NCI-H2081 (cell line): ENCODE measurements at places on chromosomes 2 and 18.

- no peak for DNase-seq
These were observed 123.8 kb downstream of the SPTBN1 start for GRCh38 chr2:54579682-54580620.

- DNase-seq = no peak
These were observed 161.1 kb downstream of the GFPT1 start for GRCh38 chr2:69225933-69226332.

GRCh38 chr2:238682536-238682935 lies 165.3 kb upstream of the TWIST2 start:
- DNase-seq = no peak

DNA sequence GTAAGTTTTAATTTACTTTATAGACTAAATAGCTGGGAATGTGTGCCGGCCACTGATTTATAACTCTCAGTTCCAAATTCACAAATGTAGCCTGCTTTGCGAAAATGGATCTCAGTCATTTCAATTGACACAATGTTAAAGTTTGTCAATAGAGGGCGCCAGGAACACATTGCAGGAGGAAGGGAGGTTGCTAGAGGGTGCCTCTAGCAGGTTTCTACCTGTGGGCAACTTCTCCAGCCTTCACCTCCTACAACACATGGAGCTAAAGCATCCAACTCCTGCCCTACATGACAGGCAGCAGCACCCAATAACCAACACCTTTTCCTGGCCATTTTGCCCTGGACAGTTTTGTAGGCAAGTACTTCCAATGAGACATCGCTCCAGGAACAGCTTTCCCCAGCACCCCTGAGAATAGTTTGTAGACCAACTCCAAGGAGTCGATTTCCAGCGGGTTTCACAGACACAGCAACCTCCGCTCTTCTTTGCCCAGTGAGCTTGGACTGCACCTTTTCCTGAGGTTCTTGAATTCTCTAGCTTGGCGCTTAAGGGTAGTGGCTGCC lies 784.8 kb upstream of the CDH2 start:
- DNase-seq = peak; percentile 56

DNA sequence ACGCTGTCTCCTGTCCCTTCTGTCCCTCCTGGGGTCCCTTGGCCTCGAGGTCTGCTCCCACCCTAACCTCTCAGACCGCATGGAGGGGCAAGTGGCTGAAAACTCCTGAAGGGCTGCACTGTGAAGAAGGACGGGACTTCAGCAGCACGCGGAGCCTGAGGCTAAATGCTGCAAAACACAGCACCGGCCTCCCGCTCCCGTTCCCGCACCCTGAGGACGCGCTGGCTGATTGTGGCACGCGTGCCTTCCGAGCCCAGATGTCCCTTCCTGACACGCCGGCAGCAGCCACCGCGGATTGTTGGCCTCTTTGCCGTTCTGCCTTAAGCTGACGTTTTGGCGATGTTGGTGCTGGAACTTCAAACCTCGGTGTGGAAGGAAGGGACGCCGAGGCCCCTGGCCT lies 125.9 kb upstream of the CTDP1 start:
- DNase-seq = no peak

DNA sequence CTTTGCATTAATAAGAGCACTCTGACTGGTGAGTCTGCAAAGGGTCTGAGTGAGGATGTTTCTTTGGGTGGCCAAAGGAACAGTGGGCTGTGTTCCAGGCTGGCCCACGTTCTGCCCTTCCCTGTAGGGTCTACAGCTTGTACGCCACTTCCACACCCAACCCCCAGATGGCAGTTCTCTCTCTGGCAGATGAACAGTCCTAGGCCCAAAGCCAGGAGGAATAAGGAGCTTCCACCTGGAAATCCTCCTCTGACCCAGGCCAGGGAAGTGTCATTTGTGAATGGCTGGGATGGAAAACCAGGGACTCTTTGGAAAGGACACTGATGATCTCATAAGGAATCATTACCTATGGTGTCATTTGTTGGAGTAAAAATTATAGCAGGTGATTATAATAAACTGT lies 6.6 kb downstream of the OTOF start:
- peak; percentile 19 for DNase-seq

- no peak for DNase-seq
These were observed 76.6 kb upstream of the DDX18 start for GRCh38 chr2:117737846-117738245.

- no peak for DNase-seq
These were observed 38.5 kb upstream of the PDCL3 start for GRCh38 chr2:100524331-100524730.

DNA sequence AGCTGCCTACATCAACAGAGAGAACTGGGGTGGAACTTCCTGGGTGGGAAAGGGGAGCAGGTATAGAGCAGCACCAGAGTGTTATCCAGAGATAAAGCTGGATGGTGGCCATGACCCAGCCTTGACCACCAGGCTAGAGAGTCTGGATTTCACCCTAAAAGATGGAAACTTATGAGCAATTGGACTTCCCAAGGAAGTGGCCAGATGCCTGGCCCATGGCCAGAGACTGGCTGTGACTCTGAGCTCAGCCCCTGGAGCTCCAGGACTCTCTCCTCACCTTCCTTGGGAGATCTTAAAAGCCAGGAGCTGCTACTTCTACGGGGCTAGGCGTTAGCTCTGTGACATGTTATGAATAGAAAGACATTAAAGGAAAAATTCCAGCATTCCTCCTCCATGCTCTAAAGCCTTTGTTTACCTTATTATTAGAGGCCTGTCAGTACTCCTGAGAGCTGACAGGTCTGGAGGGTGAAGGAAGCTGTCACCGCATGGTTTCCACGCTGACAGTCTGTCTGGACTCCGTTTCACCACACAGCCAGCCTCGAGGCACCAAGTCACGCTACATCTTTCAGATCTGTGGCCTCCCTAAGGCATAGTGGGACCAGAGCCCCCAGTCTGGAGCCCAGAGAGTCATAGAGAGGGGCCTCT lies 260.0 kb upstream of the SIX2 start:
- DNase-seq = no peak

DNA sequence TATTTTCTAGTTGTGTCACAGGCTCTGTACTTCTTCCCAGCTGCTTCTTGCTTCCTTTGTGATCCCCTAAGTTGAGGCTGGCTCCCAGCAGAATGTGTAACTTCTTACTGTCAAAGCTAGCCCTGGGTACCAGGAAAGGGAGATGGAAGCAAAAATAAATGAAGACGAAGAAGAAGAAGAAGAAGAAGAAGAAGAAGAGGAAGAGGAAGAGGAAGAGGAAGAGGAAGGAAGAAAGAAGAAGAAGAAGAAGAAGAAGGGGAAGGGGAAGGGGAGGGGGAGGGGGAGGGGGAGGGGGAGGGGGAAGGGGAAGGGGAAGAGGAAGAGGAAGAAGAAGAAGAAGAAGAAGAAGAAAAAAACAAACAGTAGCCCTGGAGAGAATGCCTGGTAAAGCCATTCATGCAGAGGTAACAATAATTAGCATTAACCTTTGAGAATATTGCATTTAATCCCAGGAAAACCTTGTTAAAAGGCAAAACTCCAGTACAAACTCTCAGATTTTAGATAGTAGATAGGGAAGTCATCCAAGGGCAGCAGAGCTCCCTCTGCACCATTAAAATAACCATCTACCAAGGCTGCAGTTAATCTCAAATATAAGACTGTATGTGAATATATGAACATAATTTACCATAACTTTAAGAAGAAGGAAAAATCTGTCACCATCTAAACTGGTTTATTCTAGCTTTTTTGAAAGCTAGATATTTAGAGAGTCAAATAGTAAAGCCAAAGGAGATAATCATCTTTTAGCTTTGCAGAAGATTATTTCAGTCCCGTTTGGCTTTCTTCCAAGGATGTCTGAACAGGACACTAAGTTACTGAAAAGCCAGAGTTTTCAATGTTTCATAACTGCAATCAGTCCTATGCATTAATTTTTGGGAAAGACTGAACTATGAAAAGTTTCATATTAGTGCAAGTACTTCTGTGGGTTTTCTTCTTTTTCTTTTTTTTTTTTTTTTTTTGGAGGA lies 44.3 kb upstream of the FBXO11 start:
- no peak for DNase-seq

DNA sequence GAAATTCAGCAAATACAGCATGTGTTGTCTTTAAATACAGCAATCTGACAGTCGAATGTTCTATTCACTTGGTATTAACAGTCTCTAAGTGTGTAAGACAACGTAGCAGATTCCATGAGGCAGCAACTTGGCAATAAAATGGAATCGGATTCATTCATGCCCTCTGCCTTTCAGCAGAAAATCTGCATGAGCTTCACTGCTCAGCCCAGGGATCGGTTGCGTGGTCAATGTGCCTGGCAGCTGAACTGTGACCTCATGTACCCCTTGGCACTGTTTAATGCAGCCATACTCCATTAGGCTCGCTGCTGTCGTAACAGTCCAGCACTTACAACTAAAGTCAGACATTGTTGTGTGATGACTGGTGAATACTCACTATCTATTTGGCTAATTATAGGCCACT lies 17.7 kb upstream of the RGPD4 start:
- peak; percentile 13 for DNase-seq

DNA sequence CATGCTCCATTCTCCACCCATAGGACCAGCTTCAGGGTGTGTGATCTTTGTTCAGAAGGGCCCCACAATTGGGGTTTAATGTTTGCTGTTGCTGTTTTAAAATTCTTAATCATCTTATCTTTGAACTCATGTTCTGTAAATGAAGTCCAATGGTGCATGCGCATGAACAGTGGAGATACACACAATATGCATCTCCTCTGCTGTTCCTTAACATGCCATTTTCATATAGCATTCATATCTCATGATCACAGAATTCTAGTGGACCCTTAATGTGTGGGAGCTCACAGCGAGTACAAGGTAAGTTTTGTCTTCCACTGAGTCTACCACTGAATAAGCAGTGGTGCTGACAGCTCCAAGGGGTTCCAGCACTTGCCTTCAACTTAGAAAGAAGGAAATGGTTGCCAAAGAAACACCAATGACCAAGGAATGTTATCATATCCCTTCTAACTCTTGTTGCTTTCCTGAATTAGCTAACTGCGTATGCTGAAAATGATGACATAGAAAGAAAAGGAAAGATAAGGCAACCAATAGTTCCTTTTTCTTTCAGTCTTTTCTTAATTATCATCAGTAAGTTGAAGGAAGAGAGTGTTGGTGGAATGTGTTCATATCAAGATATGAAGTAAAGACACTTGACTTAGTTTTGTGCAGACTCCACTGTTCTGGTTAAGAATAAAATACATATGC lies 258.9 kb upstream of the FBXO11 start:
- no peak for DNase-seq
